Activated CD4-positive, alpha-beta memory T cell treated with anti-CD3 and anti-CD28 coated beads for 36 hours (primary cell): ENCODE measurements at places on chromosomes 4 and X. TPM values are rescaled to one million over a fixed set of nuclear protein-coding genes. Genes with fewer than 3 reads are reported as not detected.

ZRSR2 gene
- total RNA-seq: 17.3 TPM

MTTP gene
- not detected for total RNA-seq

ZNF711 gene
- total RNA-seq: 0.31 TPM

EDA gene
- total RNA-seq: 3.3 TPM

- no peak for DNase-seq
Observed at GRCh38 chr4:6472387-6473263, at the start of gene PPP2R2C. TSS of gene PPP2R2C (minus strand) at chr4:6472614. CDS start at chr4:6472229, 385 bp downstream.

GRCh38 chr4:98816386-98816785 is 112.5 kb downstream of the EIF4E start:
- no peak for DNase-seq

GRCh38 chr4:98586962-98587354 is 71.5 kb downstream of the TSPAN5 start:
- DNase-seq: no peak
